ENCODE measurements at places on chromosomes 1 and 21. TPM values are rescaled to one million over a fixed set of nuclear protein-coding genes. Genes with fewer than 3 reads are reported as not detected.

Gene GOLT1A
- 0.71 TPM for total RNA-seq

Gene CFAP141
- total RNA-seq = not detected

Gene MPL
- total RNA-seq = not detected

Gene CIART
- total RNA-seq = 4.8 TPM

Gene PGLYRP4
- 4.0 TPM for total RNA-seq

Gene SARS1
- total RNA-seq = 515 TPM

Gene REG4
- total RNA-seq = not detected

Gene S100A1
- total RNA-seq = not detected

Gene DDAH1
- 3.8 TPM for total RNA-seq

Gene OTUD3
- 10.1 TPM for total RNA-seq

Gene TMEM183A
- 98.4 TPM for total RNA-seq

Gene SPRR2F
- total RNA-seq = not detected

Gene RXFP4
- total RNA-seq = not detected

Gene EPS8L3
- total RNA-seq = not detected

Gene APOBEC4
- not detected for total RNA-seq

Gene PDE9A
- 0.68 TPM for total RNA-seq

Gene OR14K1
- not detected for total RNA-seq

Gene TMPRSS15
- not detected for total RNA-seq

Gene RPE65
- not detected for total RNA-seq

Gene PCBP3
- total RNA-seq = not detected

Gene PCNX2
- total RNA-seq = 30.3 TPM

Gene LCA5L
- 1.4 TPM for total RNA-seq

Gene NPR1
- total RNA-seq = not detected

Gene ANKRD45
- 0.28 TPM for total RNA-seq

Gene PPFIA4
- 3.1 TPM for total RNA-seq

Gene CATSPERE
- 0.43 TPM for total RNA-seq

Gene G0S2
- 98.9 TPM for total RNA-seq

Gene HAPLN2
- not detected for total RNA-seq

Gene CD244
- not detected for total RNA-seq

Gene CCDC30
- 1.1 TPM for total RNA-seq

Gene SYCP1
- total RNA-seq = not detected

Gene CCDC27
- total RNA-seq = not detected

Gene COL8A2
- 1.5 TPM for total RNA-seq

Gene RSPH1
- total RNA-seq = 0.36 TPM

Gene NECAP2
- total RNA-seq = 78.9 TPM

Gene GJA4
- not detected for total RNA-seq

Gene RASSF5
- total RNA-seq = 6.3 TPM

Gene CCT3
- 352 TPM for total RNA-seq

Gene RHEX
- not detected for total RNA-seq

Gene ST6GALNAC5
- 10.3 TPM for total RNA-seq

Gene ADAM30
- total RNA-seq = not detected

Gene GBP3
- 8.9 TPM for total RNA-seq

Gene HSD17B7
- total RNA-seq = 19.4 TPM

Gene CTSK
- 3.6 TPM for total RNA-seq

Gene SLC5A3
- total RNA-seq = 42.4 TPM

Gene FHL3
- total RNA-seq = 13.2 TPM

Gene TBX15
- under 0.01 TPM for total RNA-seq

Gene EPHA2
- total RNA-seq = 184 TPM

Gene ALX3
- not detected for total RNA-seq

Gene TRPM2
- not detected for total RNA-seq

Gene IGSF9
- 20.9 TPM for total RNA-seq

Gene MAP10
- total RNA-seq = 1.4 TPM
